ENCODE measurements at places on chromosomes 5 and 9.
A peak's percentile ranks its signal among the peaks of the same experiment; 100 is the strongest.

DNA sequence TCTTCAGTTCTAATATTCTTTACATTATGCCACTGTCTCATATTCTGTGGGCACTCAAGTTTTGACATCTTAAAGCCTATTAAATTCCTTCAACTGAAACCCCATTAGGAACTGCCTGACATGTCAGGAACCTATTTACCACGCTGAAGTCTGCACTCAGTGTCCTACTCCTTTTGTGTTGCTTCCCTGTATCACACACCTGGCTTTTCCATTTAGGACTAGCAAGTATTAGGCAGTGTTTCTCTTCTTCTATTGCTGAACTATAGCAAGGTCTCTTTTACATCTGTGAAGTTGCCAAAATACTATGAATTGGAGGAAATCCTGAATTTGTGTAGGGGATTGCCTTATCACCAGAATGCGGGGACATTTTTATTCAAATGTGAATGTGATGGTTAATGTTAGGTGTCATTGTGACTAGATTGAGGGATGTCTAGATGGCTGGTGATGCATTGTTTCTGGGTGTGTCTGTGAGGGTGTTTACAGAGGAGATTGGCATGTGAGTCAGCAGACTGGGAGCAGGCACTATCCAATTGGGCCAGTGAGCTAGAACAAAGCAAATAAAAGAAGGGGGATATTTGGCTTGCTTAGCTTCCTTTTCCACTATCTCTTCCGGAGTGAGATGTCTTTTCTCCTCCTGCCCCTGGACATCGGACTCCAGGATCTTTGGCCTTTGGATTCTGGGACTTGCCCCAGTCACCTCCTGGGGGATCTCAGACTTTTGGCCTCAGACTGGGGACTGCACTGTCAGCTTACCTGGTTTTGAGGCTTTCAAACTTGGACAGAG is 21.2 kb upstream of the VCAN start:
- no peak for DNase-seq

GRCh38 chr5:5042806-5043205 is 97.3 kb upstream of the ADAMTS16 start:
- no peak for DNase-seq

GRCh38 chr9:70418822-70419555 is 4.5 kb upstream of the KLF9 start:
- peak; percentile 92 for DNase-seq

- no peak for DNase-seq
Measured at GRCh38 chr5:6319116-6319515, 59.2 kb downstream of the MED10 start.

DNA sequence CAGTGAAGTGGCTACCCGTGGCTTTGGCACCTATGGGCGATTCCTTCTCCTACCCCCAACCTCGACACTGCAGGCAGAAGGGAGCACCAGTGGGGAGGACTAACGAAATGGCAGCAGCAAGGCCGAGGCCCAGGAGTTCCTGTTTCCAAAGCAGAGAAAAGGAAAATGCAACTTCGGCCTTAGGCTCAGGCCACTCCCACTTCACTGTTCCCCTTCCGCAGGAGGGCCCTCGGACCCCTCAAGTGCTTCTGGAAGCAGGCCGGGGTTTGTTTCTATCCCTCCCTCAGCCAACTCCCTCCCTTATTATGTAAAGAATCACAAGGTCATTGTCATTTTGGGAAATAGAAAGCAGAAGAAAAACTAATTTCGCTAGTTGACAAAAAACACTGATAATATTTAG is 36.4 kb upstream of the NKX2-5 start:
- DNase-seq = no peak

DNA sequence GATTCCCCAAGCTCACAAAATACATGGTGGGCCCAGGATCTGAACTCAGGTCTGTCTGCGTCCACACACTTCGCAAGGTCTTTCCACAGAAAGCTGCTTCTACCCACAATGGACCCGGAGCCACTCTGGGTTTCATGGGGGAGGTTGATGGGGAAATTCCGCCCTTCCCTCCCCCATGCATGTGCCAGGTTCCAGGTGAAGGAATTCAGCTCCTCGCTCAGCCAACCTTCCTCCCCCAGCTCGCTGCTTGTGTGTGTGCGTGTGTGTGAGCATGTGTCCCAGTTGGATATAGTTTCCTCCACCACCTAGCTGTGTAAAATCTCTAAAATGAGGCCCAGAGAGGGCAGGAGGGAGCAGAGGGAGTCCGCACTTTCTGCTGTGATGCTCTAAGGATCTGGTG is 1.0 kb downstream of the PTGS1 start:
- DNase-seq = no peak

DNA sequence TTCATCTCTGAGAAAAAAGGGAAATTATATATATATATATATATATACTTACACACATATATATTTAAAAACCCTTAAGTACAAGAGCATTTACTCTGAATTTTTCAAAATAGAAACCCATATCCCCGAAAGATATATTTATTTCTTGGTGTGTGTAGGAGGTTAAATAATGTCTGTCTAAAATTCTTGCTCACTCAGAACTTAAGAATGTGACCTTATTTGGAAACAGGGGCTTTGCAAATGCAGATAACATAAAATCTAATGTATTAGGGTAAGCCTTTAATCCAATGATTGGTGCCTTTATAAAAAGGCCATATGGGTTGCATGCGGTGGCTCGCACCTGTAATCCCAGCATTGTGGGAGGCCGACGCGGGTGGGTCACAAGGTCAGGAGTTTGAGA is 517.3 kb upstream of the TLE4 start:
- DNase-seq = no peak

- no peak for DNase-seq
Measured at GRCh38 chr5:67077296-67077695, 119.3 kb downstream of the CD180 start.

DNA sequence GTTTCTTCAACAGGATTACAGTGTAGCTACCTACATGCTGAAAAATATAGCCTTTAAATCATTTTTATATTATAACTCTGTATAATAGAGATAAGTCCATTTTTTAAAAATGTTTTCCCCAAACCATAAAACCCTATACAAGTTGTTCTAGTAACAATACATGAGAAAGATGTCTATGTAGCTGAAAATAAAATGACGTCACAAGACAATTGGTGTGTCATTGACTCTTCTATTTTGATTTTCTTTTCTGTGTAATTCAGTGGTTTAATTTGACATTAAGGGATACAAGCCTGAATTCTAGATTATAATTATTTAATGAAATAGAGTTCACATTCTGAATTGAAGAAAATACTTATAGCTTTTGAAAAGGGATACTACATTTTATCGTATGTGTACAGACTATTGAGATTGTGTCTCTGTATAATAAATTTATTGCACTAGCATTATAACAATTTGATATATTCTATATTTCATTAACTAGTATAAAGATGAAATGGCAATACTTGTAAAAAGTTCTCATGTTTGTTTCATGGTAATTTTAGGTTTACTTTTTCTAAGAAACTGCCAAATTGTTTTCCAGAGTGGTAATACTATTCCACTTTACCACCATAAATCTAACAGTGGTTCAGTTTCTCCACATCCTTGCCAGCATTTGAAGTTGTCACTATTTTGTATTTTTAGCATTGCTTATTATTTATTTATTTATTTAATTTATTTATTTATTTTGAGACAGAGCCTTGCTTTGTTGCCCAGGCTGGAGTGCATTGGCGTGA is 18.7 kb downstream of the ANXA1 start:
- DNase-seq = no peak

DNA sequence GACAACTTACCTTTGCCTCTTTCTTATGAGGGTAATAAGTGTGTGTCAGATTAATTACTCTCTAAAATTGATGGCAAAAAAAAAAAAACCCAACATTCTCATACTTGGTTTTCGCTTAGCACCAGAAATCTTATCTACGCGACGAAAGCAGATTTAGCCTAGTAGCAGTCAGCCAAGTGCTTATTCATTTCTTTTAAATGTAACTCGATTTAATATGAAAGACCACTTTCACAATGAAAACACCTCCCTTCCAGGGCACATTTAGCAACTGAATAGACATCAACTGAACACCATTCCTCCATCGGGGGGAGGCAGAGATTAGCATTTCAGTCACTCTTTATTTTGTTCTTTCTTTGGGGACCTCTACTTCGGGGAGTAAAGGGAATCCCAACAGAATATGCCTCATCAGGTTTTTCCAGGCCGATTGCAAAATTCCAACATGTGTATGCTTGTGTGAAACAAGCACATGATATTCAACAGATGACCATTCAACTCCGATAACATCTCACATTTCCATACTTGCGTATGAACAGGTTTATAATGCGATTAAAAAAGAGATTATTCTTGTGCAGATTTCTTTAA is 124.1 kb upstream of the RETREG1 start:
- no peak for DNase-seq

- DNase-seq = no peak
Measured at GRCh38 chr9:113931140-113931539, 55.0 kb downstream of the ZNF618 start.

DNA sequence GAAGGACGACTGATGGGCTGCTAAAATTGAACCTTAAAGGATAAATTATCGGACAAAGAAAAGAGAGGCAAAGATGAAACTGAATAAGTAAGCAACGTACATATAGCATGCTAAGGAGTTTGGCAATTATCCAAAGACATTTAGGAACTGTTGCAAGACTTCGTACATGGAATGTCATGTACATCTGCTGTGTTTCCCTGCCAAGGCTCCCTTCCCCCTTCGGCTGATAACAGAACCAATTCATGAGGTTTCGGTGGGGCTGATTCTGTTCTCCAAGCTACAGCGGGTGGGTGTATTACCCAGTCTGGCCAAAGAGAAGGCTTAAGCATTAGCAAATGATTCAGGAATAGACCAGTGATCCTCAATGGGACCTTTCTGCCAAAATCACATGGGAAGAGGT is 190.9 kb upstream of the FREM1 start:
- DNase-seq = no peak

DNA sequence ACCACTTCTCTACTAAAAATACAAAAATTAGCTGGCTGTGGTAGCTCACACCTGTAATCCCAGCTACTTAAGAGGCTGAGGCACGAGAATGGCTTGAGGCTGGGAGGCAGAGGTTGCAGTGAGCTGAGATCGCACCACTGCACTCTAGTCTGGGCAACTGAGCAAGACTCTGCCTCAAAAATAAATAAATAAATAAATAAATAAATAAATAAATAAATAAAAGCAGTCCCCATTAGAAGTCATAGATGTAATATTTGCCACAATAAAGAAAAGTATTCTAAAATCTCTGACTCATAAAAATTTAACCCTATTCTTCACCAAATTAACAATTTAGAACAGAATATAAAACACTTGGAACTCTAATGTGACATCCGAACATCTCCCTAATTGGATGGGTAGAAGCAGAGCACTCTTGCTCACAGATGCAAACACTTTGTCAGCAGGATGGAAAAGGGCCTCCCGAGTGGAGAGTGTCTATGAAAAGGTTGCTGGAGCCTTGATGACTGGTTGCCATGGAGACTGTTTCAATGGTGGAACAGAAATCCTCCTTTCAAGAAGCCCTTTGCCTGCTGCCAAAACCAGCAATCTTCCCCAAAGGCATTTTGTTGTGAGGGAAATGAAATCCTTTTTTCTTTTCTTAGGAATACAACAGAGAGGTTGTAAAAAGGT is 38.9 kb upstream of the TRAF1 start:
- DNase-seq = no peak

DNA sequence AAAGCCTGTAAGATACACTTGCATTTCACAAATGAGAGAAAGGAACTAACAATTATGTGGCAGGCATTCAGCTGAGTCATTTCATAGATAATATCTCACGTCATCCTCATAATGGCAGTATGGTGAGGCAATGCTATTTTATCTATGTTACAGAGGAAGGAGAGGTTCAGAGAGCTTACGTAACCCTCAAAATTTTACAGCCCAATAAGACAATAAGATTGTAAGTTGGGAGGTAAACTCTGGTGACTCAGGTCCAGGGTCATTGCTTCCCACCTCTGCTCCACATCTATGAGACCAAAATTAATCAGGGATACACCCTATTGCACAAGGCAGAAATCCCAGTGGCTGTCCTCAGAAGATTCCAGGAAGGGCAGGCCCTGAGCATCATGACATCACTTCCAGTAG is 309.7 kb downstream of the NSG2 start:
- no peak for DNase-seq

GRCh38 chr5:143170104-143170503 is 233.4 kb downstream of the NR3C1 start:
- no peak for DNase-seq

DNA sequence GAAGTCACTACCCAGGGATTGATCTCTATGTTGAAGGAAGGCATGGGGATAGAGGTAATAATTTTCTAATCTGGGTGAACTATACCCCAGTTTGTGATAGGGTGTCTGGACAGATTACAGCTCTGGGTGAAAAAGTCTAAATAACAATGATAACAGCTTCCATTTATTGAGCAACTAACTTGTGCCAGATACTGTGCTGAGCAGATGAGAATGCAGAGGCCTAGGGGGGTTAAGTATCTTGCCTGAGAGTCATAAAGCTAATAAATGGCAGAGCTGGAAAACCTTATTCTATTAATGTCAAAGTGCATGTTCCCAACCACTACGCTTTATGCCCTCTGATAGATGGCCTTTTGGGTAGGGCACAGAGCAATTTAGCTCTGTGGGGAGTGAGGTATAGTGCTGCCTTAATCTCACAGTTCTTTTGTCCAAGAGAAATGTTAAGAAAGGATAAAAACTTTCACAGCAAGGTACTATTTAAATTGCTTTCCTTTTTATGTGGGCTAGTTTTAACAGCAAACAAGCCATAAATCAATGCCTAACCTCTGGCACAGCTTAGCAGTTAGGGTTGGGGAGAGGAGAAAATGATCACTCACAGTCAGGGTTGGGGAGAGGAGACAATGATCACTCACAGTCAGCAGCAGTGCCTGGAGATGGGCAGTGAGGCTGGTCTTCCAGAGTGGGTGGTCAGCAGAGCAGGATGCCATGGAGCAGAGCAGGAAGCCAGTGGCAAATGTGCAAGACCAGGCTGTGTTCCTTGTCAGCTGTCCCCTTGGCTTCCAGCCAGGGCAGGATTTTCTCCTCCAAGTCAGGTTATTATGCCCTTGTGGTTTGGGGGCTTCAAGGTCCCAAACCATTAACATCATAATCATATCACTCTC is 187.0 kb downstream of the CARTPT start:
- no peak for DNase-seq

- no peak for DNase-seq
Measured at GRCh38 chr9:109399258-109399767, 78.5 kb upstream of the EPB41L4B start.

DNA sequence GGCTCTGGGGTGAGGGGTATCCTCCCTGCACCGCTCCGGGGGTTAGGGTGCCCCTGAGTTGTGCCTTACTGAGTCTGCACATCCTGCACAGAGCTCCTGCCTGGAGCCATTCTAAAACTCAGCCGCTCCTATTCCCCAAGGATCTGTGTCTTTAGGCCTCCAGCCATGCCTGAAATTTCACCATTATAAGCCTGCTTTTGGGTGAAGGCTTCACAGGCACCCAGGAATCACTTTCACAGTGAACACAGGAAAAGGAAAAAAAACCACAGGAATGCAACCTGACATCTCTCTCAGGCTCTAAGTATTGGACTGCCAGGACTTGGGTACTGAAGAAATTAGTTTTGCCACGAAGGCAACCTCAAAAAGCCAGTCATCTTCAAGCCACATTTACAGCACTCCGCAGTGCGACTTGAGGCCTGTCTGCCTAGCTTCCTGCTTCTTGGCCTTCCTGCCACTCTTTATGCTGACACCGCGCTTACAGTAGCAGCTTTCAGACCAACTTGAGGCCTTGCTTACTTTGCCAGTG is 30.9 kb downstream of the GALNT10 start:
- DNase-seq = peak; percentile 66

GRCh38 chr5:133238426-133239205 is 186.8 kb downstream of the HSPA4 start:
- no peak for DNase-seq

GRCh38 chr9:85431339-85432102 is 310.2 kb downstream of the AGTPBP1 start:
- no peak for DNase-seq

Data from stimulated activated naive CD8-positive, alpha-beta T cell treated with anti-CD3 and anti-CD28 coated beads, Interleukin-15, amount 100 ng/mL, for 72 hours (primary cell).